ENCODE measurements at places on chromosomes 4 and X.

DNA sequence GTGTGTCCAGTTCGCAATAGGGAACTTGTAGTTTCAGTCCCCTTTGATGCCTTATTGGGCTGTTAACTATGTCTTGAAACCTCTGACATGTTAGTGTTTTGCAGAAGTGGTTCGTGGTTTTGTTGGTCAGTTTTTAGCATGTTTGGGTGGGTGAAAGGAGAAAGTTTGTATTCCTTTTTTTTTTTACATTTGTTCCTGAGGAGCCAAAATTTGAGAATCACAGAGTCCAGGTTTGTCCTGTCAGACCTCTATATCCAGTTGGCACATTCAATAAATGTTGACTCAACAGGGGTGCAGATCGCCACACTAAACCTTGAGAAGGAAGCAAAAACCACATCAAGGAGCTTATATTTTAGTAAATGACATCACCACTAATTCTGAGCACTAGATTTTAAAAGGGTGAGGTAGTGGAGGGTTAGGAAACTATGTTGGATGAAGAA is 26.2 kb downstream of the DLG3 start:
- ATAC-seq: no peak

- ATAC-seq: no peak
Measured at GRCh38 chrX:37906357-37906756, 59.0 kb upstream of the DYNLT3 start.

DNA sequence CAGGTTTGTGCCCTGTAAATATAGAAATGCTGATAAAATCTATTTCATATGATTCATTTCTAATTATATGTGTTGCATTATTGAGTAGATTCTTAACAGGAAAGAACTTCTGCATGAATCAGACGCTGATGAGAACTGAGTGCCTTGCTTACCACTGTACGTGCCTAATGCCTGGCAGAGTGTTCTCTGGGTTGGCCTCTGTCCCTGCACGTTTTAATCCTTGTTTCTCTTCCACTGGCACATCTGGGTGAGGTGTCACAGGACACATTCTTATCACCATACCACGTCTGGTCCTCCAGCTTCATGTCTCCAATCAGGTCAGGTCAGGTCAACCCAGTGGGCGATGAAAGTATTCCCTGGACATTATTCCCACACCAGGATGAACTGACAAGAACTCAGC is 53.6 kb downstream of the KLF3 start:
- peak; percentile 64 for ATAC-seq

GRCh38 chrX:65894133-65894532 is 145.7 kb downstream of the VSIG4 start:
- ATAC-seq: no peak

DNA sequence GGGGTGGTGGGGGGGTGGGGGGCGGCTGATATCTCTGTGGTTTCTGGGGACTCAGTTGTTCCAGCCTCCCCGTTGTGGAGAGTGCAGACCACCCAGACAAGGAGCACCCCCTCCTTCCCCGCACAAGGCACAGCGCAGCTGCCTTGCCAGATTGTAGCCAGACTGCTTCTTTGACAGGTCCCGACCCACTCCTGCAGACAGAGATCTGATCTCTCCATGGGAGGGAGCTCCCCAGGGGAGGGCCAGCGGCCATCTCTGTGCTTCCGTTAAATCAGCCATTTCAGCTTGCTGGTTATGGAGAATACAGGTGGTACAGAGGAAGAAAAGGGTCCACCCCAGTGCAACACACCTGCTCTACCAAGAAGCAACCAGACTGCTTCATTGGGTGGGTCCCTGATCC is 80.8 kb downstream of the FGF16 start:
- ATAC-seq: no peak

GRCh38 chr4:40812856-40813255 is 63.1 kb downstream of the NSUN7 start:
- no peak for ATAC-seq

- ATAC-seq: no peak
Measured at GRCh38 chr4:139619644-139620043, 46.0 kb upstream of the MGST2 start.

GRCh38 chr4:76548704-76549103 is 113.7 kb downstream of the SHROOM3 start:
- no peak for ATAC-seq
